ENCODE measurements at places on chromosomes 6 and 20.

- no peak overlapping the region for H3K4me3 ChIP-seq
- no peaks in the 10 kb centered on the region for H3K27me3 ChIP-seq
- no peak overlapping the region for H3K27ac ChIP-seq
- no peak for DNase-seq
- no peaks in the 10 kb centered on the region for H3K4me1 ChIP-seq
- no peaks in the 10 kb centered on the region for H3K36me3 ChIP-seq
Measured at GRCh38 chr6:168362276-168362990, 42.9 kb upstream of the DACT2 start.

GRCh38 chr6:42292004-42292740, 74.5 kb upstream of the MRPS10 start:
- DNase-seq = no peak
- no peaks in the 10 kb centered on the region for H3K36me3 ChIP-seq
- no peaks in the 10 kb centered on the region for H3K27me3 ChIP-seq
- H3K4me3 ChIP-seq = no peak overlapping the region
- H3K27ac ChIP-seq = no peak overlapping the region

DNA sequence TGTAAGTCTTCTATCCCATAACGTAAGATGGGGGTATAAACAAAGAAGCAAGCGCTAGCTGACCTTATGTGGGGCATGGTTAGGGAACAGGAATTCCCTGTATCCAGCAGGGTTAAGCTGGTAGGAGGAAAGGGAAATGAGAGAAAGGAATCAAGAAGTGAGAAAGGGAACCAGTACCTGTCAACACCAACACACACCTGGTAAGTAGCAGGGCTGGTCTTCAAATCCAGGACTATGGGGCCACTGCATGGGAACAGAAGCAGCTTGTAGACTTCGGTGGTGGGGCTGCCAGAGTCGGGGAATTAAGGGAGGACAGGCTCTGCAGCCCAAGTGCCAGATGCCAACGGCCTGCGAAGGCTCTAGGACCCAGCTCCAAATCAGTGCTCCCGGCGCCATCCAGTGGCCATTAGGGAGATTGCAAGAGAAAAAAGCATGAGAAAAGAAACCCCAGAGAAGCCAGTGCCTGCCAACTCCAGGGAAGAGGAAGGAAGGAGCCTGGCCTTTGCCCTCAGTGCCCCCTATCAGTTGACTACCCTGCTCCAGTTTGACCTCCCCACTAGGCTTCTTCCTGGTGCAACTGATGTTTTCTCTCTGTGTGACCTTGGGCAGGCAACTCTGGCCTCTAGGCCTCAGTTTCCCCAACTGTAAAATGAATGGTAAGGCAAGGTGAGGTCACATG, 15.8 kb upstream of the RBPJL start:
- no peak overlapping the region for H3K27ac ChIP-seq
- peaks cover 32% of the 10 kb centered on the region for H3K27me3 ChIP-seq
- DNase-seq = peak; percentile 95

GRCh38 chr6:168292826-168293225, 26.8 kb downstream of the DACT2 start:
- no peaks in the 10 kb centered on the region for H3K27me3 ChIP-seq
- DNase-seq = no peak
- H3K4me3 ChIP-seq = no peak overlapping the region
- no peaks in the 10 kb centered on the region for H3K36me3 ChIP-seq
- H3K27ac ChIP-seq = no peak overlapping the region

DNA sequence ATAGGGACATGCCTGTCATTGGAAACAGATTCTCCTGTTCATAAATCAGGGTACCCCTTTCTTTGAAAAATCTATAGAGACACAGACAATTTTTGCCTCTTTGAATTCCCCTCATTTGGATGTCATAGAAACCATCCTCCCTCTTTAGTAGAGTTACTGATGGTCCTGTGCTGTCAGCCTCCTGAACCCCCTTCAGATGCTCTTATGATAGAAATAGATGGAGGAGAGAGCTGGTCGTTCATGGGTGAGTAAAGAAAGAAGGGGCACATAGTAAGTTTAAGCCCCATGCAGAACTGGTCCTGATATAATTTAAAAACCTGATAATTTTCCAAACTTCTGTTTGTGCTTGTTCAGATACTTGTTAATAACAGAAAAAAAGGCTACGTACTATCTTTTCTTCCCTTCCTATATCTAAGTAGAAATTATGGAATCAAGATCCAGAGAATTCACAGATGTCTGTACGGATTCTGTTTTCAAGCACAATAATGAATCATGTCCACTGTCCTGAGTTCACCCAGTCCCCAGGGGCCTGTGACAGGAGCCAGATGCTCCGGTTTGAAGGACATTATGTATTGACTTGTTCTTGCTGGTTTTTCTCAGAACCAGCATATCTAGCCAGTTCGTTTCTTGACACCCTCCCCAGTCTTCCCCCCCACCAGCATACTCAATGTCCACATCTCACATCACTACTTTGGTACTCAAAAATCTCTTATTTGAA, 78.1 kb downstream of the NCOA7 start:
- H3K36me3 ChIP-seq = no peaks in the 10 kb centered on the region
- DNase-seq = no peak

- DNase-seq = no peak
- H3K27ac ChIP-seq = no peak overlapping the region
- no peaks in the 10 kb centered on the region for H3K36me3 ChIP-seq
- no peak overlapping the region for H3K4me3 ChIP-seq
Measured at GRCh38 chr6:170435766-170436165, 117.3 kb downstream of the PSMB1 start.

- no peaks in the 10 kb centered on the region for H3K27me3 ChIP-seq
- no peaks in the 10 kb centered on the region for H3K36me3 ChIP-seq
- DNase-seq = no peak
- no peaks in the 10 kb centered on the region for H3K4me1 ChIP-seq
- no peak overlapping the region for H3K4me3 ChIP-seq
- H3K27ac ChIP-seq = no peak overlapping the region
Measured at GRCh38 chr6:30862156-30862875, 22.0 kb upstream of the DDR1 start.

DNA sequence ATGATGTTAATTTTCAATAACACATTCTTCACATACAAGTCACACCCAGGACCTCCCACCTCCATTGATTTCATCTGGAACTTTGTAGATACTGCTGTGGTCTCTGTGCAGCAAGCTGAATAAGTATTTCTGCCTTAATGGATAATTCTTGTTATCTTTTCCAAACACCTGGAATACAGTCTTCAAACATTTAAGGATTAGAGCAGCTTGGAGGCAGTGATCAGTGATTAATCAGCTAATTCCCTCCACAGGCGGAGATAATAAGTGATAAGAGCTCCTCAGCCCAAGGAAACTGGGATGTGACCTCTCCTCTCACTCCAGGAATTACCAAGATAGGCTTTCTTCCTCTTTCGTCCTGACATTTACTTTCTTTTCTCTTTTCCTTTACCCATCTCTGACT, 110.7 kb downstream of the FIG4 start:
- H3K4me3 ChIP-seq = no peak overlapping the region
- no peaks in the 10 kb centered on the region for H3K36me3 ChIP-seq
- no peak for DNase-seq

DNA sequence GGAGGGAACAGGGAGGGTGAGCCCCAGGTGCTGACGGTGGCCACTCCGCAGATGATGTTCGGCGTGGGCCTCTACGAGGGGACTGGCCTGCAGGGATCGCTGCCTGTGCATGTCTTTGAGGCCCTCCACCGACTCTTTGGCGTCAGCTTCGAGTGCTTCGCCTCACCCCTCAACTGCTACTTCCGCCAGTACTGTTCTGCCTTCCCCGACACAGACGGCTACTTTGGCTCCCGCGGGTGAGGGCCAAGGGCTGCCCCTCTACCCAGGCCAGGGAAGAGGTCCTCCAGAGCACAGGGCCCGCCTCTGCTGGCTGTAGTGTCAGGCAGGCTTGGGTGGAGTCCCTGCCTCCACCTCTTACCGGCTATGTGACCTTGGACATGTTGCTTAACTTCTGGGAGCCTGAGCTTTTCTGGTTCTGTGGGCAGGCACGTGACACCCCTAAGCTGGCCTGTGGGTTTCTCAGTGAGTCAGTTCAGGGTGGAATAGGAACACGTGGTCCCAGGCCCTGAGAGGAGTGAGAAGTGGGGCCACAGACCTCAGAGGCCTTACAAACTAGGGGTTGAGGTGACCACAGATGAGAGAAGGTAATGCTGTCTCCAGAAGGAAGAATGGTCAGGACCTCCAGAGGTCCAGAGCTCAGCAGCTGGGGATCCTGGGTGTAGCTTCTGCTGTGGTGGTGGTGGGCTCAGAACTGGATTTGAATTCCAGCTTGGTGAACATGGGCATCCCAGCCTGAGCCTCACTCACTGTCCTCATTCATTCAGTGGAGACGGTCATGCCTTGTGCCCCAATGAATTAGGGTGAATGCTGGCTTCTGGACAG, 11.9 kb downstream of the PCIF1 start:
- no peaks in the 10 kb centered on the region for H3K27me3 ChIP-seq
- no peak overlapping the region for H3K4me3 ChIP-seq

DNA sequence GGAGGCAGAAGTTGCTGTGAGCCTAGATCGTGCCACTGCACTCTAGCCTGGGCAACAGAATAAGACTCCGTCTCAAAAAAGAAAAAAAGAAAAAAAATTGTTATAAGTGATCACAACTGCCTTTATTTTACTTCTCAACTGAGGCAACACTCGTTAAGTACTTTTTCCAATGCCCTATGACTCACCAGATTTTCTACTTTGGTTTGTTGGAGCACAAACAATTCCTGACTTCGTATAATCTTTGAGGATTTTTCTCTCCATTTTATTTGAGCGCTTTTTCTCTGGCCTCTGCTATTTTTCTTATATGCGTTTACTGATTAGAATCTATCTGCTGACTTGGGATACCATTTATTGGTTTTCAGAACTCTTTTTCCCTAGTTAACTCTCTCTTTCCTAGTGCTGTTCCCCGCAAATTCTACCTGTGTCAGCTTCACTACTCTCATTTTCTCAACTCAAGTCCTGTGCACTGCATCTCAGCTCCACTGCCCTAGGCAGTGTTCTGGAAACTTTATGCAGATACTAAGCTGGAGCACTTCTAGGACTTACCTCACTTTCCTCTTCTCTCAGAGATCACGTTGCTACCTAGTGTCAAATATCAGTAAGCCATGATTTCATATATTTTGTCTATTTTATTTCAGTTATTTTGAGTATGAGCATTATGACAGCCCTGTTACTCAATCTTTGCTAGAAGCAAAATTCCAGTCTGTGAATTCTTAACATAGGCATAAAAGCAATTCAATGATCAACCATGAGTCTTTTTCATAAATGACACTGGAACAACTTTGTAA, 1120.1 kb upstream of the CITED2 start:
- H3K36me3 ChIP-seq = no peaks in the 10 kb centered on the region
- no peak overlapping the region for H3K4me3 ChIP-seq
- no peak for DNase-seq

- H3K27me3 ChIP-seq = peaks cover 44% of the 10 kb centered on the region
- no peak overlapping the region for H3K27ac ChIP-seq
- H3K4me3 ChIP-seq = peak overlapping the region; percentile 60
- H3K4me1 ChIP-seq = peaks cover 19% of the 10 kb centered on the region
- H3K36me3 ChIP-seq = peaks cover under 1% of the 10 kb centered on the region
Measured at GRCh38 chr20:64037498-64038213, 1.7 kb downstream of the C20orf204 start.

GRCh38 chr6:168756009-168756634, 315.1 kb downstream of the SMOC2 start:
- H3K4me3 ChIP-seq = no peak overlapping the region
- no peaks in the 10 kb centered on the region for H3K36me3 ChIP-seq
- no peaks in the 10 kb centered on the region for H3K27me3 ChIP-seq
- DNase-seq = no peak

- H3K36me3 ChIP-seq = no peaks in the 10 kb centered on the region
- no peaks in the 10 kb centered on the region for H3K27me3 ChIP-seq
- H3K27ac ChIP-seq = no peak overlapping the region
- H3K4me3 ChIP-seq = no peak overlapping the region
- H3K4me1 ChIP-seq = no peaks in the 10 kb centered on the region
- DNase-seq = no peak
Measured at GRCh38 chr6:107646776-107647438, 157.0 kb downstream of the SOBP start.

DNA sequence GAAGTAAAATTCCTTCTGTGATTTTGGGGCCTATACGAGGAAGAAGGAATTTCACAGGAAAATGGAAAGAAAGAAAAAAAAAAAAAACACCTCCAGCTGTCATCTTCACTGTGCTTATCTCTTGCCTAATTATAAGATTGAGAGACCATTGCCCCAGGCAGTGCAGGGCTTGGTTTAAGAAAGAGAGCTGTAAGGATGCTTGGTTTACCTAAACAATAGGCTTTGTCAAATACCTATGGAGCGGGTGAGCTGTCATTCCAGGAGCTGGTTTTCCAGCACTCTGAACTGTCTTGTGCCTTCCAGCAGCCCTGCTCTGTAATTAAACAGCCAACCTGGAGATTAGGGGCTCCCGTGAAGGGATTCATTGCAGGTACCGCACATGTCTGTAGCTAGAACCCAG, 137.8 kb downstream of the EDN3 start:
- peaks cover 7% of the 10 kb centered on the region for H3K4me1 ChIP-seq
- H3K27me3 ChIP-seq = peaks cover 9% of the 10 kb centered on the region
- no peak for DNase-seq
- H3K36me3 ChIP-seq = no peaks in the 10 kb centered on the region
- H3K4me3 ChIP-seq = no peak overlapping the region
- no peak overlapping the region for H3K27ac ChIP-seq

DNA sequence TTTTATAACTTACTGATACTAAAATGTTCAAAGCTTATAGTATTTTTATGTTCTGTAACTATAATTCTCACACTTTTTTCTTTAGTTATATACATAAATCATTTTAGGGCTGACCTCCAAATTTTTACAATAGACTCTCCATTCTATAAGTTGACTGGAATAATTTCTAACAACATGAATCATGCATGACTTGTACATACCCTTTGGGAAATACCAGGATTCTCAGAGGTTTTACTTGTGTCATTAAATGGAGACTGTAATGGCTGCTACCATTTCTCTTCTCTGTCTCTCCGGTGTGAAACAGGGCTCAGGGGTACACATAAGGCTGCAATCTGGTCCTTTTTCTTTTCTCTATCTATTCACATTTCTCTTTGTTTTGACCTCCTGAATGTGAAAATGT, 222.2 kb upstream of the FLRT3 start:
- H3K27ac ChIP-seq = no peak overlapping the region
- no peaks in the 10 kb centered on the region for H3K4me1 ChIP-seq
- no peak for DNase-seq
- H3K4me3 ChIP-seq = no peak overlapping the region
- no peaks in the 10 kb centered on the region for H3K27me3 ChIP-seq

DNA sequence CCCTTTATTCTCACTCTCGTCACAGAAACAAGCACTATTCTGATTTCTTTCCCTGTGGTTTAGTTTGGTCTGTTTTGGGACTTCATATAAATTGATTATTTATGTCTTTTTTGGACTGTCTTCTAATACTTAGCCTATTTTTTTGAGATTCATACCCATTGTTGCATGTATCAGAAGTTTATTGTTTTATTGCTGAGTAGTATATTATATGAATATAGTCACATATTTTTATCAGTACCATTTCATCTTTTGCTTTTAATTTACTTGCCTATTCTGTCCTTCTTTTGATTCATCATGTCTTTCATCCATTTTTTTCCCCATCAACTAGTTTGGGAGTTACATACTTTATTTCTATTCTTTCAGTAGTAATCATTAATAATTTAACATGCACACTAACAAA, 112.0 kb downstream of the ID4 start:
- no peaks in the 10 kb centered on the region for H3K27me3 ChIP-seq
- DNase-seq = no peak
- H3K4me1 ChIP-seq = no peaks in the 10 kb centered on the region
- H3K4me3 ChIP-seq = no peak overlapping the region
- no peaks in the 10 kb centered on the region for H3K36me3 ChIP-seq
